ENCODE measurements at places on chromosomes 11 and 22. TPM values are rescaled to one million over a fixed set of nuclear protein-coding genes. Genes with fewer than 3 reads are reported as not detected.

The HEPHL1 gene
- not detected for total RNA-seq

The UPK3A gene
- not detected for total RNA-seq

The SERPING1 gene
- total RNA-seq = 1.5 TPM

The KAT5 gene
- total RNA-seq = 104 TPM

The DEUP1 gene
- not detected for total RNA-seq

The SMC1B gene
- not detected for total RNA-seq

The B3GAT1 gene
- total RNA-seq = 1.5 TPM

The EFEMP2 gene
- total RNA-seq = 10.2 TPM

DNA sequence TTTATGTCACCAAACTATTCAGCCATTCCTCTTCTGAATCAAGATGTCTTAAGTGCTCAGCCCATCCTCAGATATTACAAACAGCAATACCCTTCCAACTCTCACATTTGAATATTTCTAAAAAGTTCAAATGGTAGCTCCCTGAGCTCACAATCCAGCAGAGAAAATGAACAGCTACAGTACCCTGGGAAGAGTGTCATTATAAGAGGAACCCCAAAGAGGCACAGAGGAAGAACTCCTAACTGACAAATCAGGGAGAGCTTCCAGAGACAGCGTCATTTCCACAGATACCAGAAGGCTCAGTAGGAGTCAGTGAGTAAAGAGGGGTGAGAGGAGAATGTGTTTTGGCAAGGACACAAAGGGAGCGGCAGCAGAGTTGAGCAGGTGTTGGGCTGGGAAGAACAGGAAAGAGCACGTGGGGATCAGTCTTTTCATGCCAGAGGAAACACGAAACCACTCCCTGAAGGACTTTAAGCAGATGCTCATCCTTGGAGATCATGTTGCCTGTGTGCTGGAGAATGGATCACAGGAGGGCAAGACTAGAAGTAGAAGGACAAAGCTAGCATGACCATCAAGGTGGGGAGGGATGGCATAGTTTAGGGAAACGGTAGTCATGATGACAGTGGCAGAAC lies 4.3 kb downstream of the CLTCL1 start:
- DNase-seq = no peak

DNA sequence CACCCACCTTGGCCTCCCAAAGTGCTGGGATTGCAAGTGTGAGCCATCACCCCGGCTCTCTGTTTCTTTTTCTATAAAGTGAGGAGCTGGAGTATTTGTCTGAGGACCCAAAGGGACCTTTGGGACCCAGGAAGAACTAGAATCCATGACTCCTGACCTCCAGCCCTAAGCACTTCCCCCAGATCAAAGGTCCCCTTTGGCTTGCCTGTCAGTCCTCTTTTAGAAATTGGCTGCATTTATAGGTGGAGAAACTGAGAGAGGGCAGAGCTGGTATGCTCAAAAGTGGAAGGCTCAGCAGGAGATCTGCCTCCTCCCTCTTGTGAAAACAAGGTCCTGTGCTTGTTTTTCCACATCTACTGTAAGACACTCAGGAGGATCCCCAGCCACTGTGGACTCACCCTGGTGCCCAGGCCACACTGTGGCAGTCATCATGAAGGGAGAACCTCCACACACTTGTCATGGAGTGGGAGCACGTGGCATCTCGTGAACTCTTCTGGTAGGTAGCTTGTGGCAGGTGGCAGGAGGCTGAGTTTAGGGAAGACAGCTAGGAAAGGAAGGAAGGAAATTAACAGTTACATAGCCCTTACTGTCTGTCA lies 12.4 kb upstream of the PLEKHA7 start:
- DNase-seq = no peak

- DNase-seq = no peak
These were observed 400.2 kb downstream of the KCNA4 start for GRCh38 chr11:29616611-29617010.

- no peak for DNase-seq
These were observed 915 bp downstream of the FEZ1 start for GRCh38 chr11:125494974-125495725.

GRCh38 chr11:6443269-6444003 lies 2.6 kb upstream of the HPX start:
- peak; percentile 46 for DNase-seq

GRCh38 chr22:36918586-36919284 lies 5.3 kb downstream of the CSF2RB start:
- DNase-seq = no peak

GRCh38 chr22:19134874-19135273 lies 3.8 kb downstream of the TSSK2 start:
- no peak for DNase-seq

GRCh38 chr22:45008751-45009605 lies 827 bp downstream of the PHF21B start:
- no peak for DNase-seq

- no peak for DNase-seq
These were observed 16.1 kb downstream of the LRP5 start for GRCh38 chr11:68328374-68329091.

GRCh38 chr11:130213143-130213978 lies 53.8 kb downstream of the ST14 start:
- DNase-seq = peak; percentile 55

GRCh38 chr11:63945477-63946163 lies 6.8 kb downstream of the NAA40 start:
- peak; percentile 23 for DNase-seq

- DNase-seq = no peak
These were observed 80.1 kb upstream of the BIRC3 start for GRCh38 chr11:102237096-102237735.

- no peak for DNase-seq
These were observed 108.8 kb upstream of the TEAD1 start for GRCh38 chr11:12565406-12565805.

GRCh38 chr11:73145986-73146575 lies 4.0 kb upstream of the FCHSD2 start:
- DNase-seq = no peak

- DNase-seq = no peak
These were observed 98.9 kb upstream of the UBASH3B start for GRCh38 chr11:122556605-122557004.

GRCh38 chr11:112050721-112051120 lies 23.1 kb downstream of the PIH1D2 start:
- no peak for DNase-seq

DNA sequence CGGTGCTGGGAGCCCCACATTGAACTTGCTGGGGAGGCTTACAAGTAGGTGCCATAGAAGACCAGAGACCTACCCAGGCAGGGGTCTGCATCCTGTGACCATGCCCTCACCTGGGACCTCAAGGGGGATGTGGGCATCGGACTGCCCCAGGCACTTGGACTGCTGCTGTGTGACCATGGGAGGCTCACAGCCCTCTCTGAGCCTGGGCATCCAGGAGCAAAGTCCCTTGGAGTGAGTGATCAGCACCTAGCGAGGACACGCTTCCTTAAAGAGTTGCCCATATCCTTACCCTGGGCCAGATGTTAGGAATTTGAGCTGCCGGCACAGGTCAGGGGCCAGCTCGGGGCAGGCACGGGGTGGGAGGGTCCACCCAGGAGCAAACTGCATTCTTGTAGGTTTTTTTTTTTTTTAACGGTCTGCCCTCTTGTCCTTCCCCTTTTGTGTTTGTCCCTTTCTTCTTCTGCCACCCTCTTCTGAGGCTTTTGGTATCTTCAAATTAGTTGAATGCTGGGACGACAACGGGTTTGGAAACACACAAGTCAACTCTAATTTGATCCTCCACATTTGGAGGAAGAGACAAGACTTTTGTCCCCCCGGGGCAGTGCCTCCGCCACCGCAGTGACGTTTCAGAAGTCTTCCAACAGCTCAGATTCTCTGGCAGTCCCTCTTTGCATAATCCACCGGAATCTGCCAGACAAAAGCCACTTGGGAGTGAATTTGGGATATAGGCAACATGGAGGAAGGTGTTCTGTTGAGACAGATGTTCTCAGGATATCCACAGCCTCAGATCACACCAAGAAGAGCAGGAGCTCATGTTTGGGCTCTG lies 46.1 kb upstream of the LINC01488 start:
- no peak for DNase-seq

GRCh38 chr11:43393765-43394355 lies 35.1 kb downstream of the TTC17 start:
- DNase-seq = no peak

DNA sequence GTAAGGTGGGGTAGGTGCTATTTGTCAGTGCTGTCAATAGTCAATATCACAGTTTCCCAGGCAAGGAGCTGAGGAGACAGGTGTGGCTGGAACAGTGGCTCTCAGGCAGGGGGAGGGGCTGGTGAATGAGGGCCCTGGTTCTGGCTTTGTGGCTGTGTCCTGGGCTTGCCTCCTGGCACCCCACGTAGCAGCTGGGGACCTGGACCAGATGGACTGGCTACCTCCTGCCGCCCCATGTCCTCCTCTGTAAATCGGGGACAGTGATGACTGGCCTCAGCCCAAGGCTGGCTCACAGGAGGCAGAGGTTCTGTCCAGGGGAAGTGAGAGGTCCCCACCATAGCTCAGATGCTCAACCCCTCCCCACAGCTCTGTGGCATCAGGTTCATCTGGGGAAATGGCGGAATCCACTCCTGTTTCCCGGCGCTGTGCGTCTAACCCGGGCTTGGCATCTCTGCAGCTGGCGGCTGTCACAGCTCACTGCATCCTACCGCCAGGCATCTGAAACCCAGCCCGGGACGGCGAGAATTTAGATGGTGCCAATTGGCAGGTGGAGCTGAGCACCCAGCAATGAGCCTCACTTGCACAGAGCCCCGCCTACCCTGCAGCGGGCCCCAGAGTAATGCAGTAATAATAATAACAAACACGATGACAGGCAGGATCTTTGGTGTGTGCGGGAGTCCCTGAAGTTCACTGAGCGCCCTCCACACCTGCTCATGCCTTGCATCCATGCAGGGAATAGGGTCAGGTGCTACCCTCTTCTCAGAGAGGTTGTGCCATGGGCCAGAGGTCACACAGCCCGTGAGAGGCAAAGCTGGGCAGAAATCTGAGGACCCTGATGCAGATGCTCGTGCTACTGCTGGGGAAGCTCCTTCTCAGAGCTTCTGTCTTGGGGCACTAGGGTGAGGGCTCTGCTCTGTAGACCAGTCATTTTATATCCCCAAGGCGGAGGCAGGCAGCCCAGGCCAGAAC lies 27.8 kb upstream of the SHISAL1 start:
- DNase-seq = no peak

DNA sequence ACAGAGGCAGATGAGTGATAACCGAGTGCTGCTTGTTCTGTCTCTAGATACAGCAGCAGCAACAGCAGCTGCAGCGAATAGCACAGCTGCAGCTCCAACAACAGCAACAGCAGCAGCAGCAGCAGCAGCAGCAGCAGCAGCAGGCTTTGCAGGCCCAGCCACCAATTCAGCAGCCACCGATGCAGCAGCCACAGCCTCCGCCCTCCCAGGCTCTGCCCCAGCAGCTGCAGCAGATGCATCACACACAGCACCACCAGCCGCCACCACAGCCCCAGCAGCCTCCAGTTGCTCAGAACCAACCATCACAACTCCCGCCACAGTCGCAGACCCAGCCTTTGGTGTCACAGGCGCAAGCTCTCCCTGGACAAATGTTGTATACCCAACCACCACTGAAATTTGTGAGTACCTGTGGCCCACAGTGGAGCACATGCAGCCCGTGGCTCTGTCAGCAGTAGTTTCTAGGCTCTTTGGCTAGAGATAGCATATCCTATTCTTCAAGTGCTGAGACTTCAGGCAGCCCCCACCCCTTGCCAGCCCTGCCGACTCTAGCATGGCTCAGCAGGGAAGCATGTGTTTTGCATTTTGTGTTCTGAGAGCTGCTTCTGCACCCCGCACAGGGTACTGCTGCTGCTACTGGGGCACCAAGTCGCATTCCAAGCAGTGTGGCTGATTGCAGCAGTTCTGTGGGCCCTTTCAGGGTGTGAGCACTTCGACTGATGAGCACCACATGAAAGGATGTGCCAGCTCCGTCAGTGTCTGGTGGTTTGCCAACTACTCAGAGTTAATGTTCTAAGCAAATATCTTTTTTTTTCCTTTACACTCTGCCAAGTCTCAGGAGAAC lies 59.2 kb downstream of the MED15 start:
- peak; percentile 80 for DNase-seq

- DNase-seq = no peak
These were observed 28.3 kb upstream of the APOA1 start for GRCh38 chr11:116865696-116866095.

GRCh38 chr11:44957040-44957515 lies 6.4 kb upstream of the TP53I11 start:
- no peak for DNase-seq

GRCh38 chr11:2211113-2211971 lies 39.7 kb upstream of the TH start:
- no peak for DNase-seq

DNA sequence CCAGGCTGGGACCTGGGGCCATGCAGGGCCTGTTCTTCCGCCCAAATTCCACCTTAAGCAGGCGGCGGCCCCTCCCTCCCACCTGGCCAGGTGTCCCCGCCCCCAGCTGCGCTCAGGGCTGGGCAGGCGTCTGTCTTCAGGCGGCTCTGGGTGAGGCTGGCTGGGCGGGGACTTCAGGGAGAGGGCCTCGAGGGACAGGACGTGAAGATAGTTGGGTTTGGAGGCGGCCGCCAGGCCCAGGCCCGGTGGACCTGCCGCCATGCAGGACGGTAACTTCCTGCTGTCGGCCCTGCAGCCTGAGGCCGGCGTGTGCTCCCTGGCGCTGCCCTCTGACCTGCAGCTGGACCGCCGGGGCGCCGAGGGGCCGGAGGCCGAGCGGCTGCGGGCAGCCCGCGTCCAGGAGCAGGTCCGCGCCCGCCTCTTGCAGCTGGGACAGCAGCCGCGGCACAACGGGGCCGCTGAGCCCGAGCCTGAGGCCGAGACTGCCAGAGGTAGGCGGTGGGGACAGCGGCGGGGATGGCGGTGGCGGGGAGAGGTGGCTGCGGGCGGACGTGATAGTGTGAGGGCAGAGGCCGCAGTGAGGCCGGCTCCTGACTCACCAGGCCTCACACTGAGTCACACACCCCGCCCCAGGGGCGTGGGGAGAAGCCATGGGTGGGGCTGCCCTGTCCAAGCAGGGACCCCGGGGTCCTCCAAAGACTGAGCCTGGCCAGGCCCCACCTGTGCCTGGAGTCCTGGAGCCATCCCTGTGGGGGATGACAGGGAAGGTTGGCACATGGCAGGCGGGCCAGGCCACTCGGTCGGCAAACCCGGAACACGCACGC lies at the start of gene PKP3:
Gene PKP3, plus strand, starts transcription at position 176 of the 824 bp plus-strand sequence. Its CDS starts 84 bp downstream, at position 260.
- DNase-seq = no peak

DNA sequence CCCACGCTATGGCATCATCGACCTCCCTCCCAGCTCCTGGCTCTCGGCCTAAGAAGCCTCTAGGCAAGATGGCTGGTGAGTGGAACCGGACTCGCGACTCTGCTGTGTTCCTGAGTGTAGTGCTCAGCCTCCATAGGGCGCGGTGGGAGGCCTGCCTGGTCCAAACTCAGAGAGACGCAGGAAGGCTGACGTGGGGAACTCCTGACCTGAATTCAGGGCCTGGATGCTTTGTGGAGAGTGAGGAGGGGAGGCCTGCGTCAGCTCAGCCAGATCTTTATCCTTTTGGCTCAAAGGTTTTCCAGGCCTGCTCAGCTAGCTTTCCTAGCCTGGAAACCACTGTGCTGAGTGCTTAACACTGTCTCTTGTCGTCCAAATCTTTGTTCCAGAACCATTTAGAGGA lies 8.0 kb downstream of the TIRAP start:
- DNase-seq = no peak
